K562 (cell line): ENCODE measurements at places on chromosomes 2 and 18. TPM values are rescaled to one million over a fixed set of nuclear protein-coding genes. Genes with fewer than 3 reads are reported as not detected.

Gene NAB1
- total RNA-seq: 16.3 and 17.2 TPM in 2 replicates

Gene LRRTM1
- total RNA-seq: not detected in 2 replicates

Gene HNMT
- 2.8 and 3.1 TPM in 2 replicates for total RNA-seq

DNA sequence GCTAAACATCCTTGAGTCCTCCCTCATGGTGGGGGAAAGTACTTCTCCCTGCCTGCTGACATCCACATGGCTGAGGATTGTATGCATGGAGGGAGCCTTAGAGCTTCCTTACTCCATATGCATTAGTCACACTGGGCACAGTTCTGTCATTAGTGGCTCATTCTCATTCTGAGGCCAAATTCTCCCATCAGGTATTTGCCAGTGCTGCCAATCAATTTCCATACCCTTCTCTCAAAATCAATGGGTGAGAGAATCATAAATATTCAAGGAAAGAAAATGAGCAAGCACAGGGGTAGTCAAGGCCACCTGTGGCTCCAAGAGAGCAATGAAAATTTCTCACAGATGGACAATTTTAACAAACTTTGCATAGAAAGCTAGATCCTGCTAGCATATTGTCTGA, 422.6 kb upstream of the SETBP1 start:
- H3K27ac ChIP-seq: no peak overlapping the region
- H3K27me3 ChIP-seq: no peaks in the 10 kb centered on the region
- no peak for DNase-seq
- H3K4me3 ChIP-seq: no peak overlapping the region
- H3K4me1 ChIP-seq: no peaks in the 10 kb centered on the region

- H3K36me3 ChIP-seq: no peaks in the 10 kb centered on the region
- H3K27me3 ChIP-seq: peaks cover 23% of the 10 kb centered on the region
- no peak for DNase-seq
- no peaks in the 10 kb centered on the region for H3K4me1 ChIP-seq
Observed at GRCh38 chr18:49609256-49610021, 47.6 kb downstream of the LIPG start.

GRCh38 chr2:164784376-164784775, 57.2 kb downstream of the COBLL1 start:
- no peaks in the 10 kb centered on the region for H3K4me1 ChIP-seq
- DNase-seq: no peak

GRCh38 chr2:47640356-47640755, 142.6 kb upstream of the MSH6 start:
- no peak overlapping the region for H3K27ac ChIP-seq
- no peak for DNase-seq
- no peak overlapping the region for H3K4me3 ChIP-seq
- H3K36me3 ChIP-seq: no peaks in the 10 kb centered on the region

DNA sequence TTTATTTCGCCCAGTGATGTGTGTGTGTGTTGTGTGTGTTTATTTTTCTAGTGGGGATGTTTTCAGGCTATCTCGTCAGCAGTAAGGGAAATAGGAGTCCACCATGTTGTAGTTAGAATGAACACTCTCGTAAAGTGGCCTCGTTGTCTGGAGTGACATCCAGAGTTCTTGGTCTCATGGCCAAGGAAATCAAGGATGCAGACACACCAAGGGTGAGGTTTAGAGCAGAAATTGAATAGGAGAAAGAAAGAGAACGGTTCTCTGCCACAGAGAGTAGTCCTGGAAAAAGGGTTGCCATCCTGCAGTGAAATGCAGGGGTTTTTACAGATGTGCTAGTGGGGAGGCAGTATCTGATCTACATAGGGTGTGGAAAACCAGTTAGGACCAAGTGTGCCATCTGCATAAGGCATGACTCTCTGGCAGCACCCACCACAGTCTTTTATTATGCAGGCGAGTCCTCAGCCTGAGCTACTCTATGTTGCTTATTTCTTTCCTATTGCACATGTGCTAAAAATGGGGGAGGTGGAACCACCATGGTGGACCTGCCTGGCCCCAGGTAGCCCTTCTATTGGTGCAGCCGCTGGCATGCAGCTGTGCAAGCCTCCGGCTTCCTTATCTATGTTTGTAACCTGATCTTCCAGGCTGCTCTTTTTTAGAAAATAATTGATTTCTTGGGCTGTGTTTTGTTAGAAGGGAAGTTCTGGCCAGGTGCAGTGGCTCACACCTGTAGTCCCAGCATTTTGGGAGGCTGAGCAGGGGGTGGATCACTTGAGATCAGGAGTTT, 23.2 kb downstream of the RALB start:
- no peaks in the 10 kb centered on the region; the same call in 1 of the 2 replicates for H3K4me1 ChIP-seq
- H3K36me3 ChIP-seq: peaks cover 21% of the 10 kb centered on the region; the same call in 2 of the 3 replicates
- DNase-seq: no peak
- H3K27ac ChIP-seq: no peak overlapping the region

Gene KCNG2
- not detected in 2 replicates for total RNA-seq

GRCh38 chr2:101223814-101224231, 28.9 kb upstream of the CNOT11 start:
- no peak overlapping the region; the same call in 2 of the 3 replicates for H3K27ac ChIP-seq
- H3K36me3 ChIP-seq: no peaks in the 10 kb centered on the region
- no peaks in the 10 kb centered on the region for H3K27me3 ChIP-seq

DNA sequence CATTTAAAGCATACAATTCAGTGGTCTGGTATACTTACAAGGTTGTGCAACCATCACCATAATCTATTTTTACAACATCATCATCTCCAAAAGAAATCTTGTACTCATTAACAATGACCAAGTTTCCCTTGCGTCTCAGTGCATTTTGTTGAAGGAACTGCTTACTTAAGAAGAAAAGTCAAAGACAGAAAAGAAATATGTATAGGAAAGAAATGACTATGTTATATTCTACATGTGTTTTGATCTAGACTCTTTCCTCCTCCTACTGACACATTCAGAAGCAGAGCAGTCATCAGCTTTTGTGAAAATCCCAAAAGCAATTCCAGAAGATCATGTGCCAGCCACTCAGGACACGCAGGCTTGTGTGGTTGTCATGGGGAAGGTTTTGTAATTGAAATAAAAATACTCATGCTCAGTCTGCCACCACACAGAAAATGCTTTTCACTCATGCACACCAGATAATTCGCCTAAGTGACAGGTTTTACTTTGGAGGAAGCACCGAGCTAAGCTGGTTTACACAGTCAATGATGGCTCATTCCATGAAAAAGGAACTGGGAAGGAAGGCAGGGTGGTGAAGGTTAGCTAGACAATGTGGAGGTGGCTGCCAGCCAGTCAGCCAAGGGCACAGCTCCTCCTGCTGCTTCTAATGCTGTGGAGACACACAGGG, 158.5 kb upstream of the REV1 start:
- H3K4me3 ChIP-seq: no peak overlapping the region
- no peak for DNase-seq
- H3K27ac ChIP-seq: no peak overlapping the region
- no peaks in the 10 kb centered on the region for H3K4me1 ChIP-seq

GRCh38 chr2:27441958-27442919, at the start of gene KRTCAP3:
KRTCAP3 (plus strand) TSS chr2:27442381; CDS start chr2:27442413, 32 bp downstream.
- peak within 1 kb of the TSS; percentile 68 for H3K27ac ChIP-seq
- DNase-seq: peak; percentile 41
- peaks cover 12% of the 10 kb centered on the region; the same call in 2 of the 3 replicates for H3K4me1 ChIP-seq
- no peak within 1 kb of the TSS for H3K4me3 ChIP-seq

Gene TGFA
- not detected in 2 replicates for total RNA-seq

DNA sequence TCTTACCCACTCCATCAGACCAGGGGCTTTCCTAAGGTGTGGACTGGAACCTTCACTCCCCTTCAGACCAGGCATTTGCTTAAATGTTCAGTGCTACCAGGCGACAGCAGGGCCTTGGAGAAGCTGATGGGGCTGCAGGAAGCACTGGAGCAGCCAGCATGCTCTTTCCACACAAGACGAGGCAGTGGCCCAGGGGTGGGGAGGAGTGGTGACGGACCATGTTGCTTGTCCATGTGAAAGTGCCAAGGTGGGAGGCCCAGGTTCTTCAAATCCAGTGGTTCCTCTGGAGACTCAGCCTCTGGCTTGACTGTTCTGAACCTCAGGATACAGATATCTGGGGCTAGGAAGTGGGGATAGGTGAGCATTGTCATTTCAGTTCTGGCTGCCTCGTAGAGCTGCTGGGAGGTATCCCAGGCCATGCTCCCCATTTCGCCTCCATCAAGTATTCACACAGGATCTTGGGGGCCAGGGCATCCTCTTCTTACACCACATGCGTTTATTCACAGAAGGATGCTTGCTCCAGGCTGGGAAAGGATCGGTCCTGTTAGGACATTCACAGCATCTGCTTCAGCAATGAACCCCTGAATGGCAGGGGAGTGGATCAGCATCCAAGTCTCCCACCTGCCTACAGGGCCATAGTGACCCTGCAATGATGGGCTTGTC, 62.2 kb downstream of the SFXN5 start:
- no peak overlapping the region for H3K4me3 ChIP-seq
- H3K4me1 ChIP-seq: no peaks in the 10 kb centered on the region; the same call in none of the 2 replicates
- no peak for DNase-seq
- no peaks in the 10 kb centered on the region for H3K27me3 ChIP-seq
- no peak overlapping the region for H3K27ac ChIP-seq

DNA sequence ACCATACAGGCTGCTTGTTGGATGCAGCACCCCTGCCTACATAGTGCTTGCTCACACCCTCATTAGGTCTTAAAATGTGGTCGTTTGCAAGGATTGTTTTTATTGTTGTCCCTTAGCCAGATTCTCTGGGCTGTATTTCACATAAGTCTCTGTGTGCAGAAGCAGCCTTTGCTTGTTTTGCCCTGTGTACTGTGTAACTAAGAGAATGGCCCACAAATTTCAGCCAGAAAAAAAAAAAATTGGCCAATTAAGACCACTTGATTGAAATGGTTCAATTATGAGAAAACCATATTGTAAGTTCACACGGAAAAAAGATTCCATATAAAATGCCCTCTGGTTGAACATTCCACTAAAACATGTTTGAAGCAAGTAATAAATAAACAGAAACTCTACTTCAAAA, 377.1 kb upstream of the SOX11 start:
- no peaks in the 10 kb centered on the region for H3K4me1 ChIP-seq
- no peaks in the 10 kb centered on the region for H3K27me3 ChIP-seq
- H3K36me3 ChIP-seq: no peaks in the 10 kb centered on the region
- no peak overlapping the region for H3K27ac ChIP-seq
- H3K4me3 ChIP-seq: no peak overlapping the region

GRCh38 chr2:60641811-60642788, 88.6 kb upstream of the BCL11A start:
- H3K27ac ChIP-seq: no peak overlapping the region
- H3K27me3 ChIP-seq: no peaks in the 10 kb centered on the region; the same call in 2 of the 3 replicates
- no peaks in the 10 kb centered on the region for H3K4me1 ChIP-seq
- no peak overlapping the region for H3K4me3 ChIP-seq
- H3K36me3 ChIP-seq: no peaks in the 10 kb centered on the region

GRCh38 chr18:26717123-26717719, 148.3 kb downstream of the AQP4 start:
- H3K4me1 ChIP-seq: no peaks in the 10 kb centered on the region
- H3K36me3 ChIP-seq: no peaks in the 10 kb centered on the region
- H3K27ac ChIP-seq: no peak overlapping the region
- DNase-seq: no peak
- no peaks in the 10 kb centered on the region for H3K27me3 ChIP-seq

Gene DYNAP
- not detected in 2 replicates for total RNA-seq

DNA sequence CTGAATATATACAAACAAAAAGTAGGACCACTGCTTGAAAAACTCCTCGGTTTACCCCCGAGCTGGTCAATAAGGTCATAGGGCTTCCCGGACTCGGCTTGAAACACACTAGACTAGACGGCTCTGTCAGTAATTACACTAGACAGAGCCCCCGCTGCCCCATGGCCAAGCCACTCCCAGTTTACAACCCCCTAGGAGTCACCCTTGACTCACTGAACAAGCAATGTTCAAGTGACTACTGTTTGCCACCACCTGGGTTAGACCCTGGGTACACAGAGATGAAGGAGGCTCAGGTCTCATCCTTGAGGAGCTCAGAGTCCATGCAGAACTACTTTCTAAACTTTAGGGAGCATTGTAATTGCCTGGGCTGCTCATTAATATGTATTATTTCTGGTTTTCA, 13.7 kb upstream of the PRELID3A start:
- H3K27ac ChIP-seq: no peak overlapping the region
- H3K4me1 ChIP-seq: peaks cover 11% of the 10 kb centered on the region
- no peak overlapping the region for H3K4me3 ChIP-seq
- no peaks in the 10 kb centered on the region for H3K36me3 ChIP-seq
- no peak for DNase-seq

DNA sequence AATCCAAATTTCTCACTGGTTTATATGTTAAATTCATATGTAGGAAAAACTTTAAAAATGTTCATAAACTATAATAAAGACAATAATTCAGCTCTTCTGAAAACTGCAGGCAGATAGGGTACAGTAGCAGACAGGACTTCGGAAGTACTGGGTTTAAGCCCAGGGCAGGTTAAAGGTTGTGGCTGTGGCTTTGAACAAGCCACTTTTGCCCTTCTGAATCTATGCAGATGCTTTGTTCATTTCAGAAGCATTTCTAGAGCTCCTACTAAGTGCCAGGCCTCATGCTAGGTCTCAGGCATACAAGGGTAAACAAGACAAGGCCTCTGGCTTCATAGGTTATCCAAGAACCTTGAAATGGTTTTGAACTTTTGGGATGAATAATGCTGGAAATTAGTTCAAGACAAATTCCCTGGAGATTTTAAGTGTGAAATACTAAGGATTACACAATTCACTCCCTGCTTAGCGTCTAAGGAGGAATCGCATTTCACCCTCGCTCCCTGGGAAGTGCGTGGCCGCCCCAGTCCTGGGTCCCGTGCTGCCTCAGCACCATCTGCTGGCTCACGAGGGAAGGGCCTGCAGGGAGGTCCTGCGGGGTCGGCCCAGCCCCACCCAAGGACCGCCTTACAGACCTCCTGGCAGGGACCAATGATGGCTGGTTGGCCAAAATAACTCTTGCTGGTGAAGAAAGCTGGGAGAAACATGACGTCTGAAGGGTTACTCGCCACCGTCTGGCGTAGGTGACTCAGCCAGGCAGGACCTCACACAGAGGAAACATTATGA, 67.7 kb upstream of the L3MBTL4 start:
- H3K27ac ChIP-seq: no peak overlapping the region
- H3K4me1 ChIP-seq: no peaks in the 10 kb centered on the region
- H3K4me3 ChIP-seq: no peak overlapping the region
- peak; percentile 45 for DNase-seq

DNA sequence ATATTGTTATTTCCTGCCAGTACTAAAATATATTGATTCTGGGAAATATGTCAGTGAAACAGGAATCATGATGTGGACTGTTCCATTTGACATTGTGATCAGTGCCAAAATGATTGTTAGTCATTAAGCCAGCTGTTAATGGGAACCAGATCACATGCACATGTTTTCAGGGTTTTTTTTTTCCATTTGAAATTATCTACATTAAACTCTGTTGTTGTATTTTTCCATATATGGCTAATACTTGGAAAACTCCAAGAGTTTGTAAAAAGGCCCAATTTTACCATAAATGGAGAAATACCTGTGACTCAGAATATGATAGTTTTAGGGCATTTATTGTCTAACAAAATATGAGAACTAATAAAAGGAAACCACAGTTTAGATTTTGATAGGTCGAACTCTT, 13.4 kb downstream of the ITGAV start:
- H3K4me1 ChIP-seq: no peaks in the 10 kb centered on the region
- DNase-seq: no peak
- H3K36me3 ChIP-seq: peaks cover 14% of the 10 kb centered on the region; the same call in 2 of the 3 replicates
- no peak overlapping the region for H3K4me3 ChIP-seq
- no peaks in the 10 kb centered on the region for H3K27me3 ChIP-seq

Gene VWA3B
- total RNA-seq: not detected in 2 replicates
